Activated T-cell treated with anti-CD3 and anti-CD28 coated beads, Interleukin-2, amount 50 U/mL, for 48 hours (primary cell): ENCODE measurements at places on chromosomes 7 and 10.

GRCh38 chr10:69679736-69680135, 49.7 kb downstream of the FAM241B start:
- DNase-seq: no peak

DNA sequence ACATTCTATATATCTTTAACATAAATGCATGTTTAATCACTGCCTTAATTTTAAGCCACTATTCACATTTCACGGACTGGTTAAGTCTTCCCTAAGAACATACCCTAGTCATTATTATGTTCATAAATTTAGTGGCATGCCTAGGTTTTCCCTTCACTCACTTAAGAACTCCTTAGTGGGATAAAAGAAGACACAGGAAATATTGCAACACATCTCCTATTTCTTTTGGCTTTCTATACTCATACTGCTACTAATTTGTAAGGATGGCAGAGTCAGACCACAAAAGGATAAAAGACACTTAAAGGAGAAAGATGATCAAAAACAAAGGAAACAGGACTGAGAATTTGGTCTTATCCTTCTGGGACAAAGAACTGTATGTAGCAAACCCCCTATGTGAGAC, 951.4 kb downstream of the SORCS3 start:
- DNase-seq: no peak

GRCh38 chr7:26648554-26648953, 215.8 kb downstream of the SKAP2 start:
- DNase-seq: no peak

- no peak for DNase-seq
Measured at GRCh38 chr10:123392182-123392963, 238.2 kb downstream of the BUB3 start.

GRCh38 chr10:128053356-128053755, 72.9 kb downstream of the MKI67 start:
- DNase-seq: no peak

GRCh38 chr7:16810112-16810511, 5.3 kb upstream of the AGR2 start:
- DNase-seq: no peak

DNA sequence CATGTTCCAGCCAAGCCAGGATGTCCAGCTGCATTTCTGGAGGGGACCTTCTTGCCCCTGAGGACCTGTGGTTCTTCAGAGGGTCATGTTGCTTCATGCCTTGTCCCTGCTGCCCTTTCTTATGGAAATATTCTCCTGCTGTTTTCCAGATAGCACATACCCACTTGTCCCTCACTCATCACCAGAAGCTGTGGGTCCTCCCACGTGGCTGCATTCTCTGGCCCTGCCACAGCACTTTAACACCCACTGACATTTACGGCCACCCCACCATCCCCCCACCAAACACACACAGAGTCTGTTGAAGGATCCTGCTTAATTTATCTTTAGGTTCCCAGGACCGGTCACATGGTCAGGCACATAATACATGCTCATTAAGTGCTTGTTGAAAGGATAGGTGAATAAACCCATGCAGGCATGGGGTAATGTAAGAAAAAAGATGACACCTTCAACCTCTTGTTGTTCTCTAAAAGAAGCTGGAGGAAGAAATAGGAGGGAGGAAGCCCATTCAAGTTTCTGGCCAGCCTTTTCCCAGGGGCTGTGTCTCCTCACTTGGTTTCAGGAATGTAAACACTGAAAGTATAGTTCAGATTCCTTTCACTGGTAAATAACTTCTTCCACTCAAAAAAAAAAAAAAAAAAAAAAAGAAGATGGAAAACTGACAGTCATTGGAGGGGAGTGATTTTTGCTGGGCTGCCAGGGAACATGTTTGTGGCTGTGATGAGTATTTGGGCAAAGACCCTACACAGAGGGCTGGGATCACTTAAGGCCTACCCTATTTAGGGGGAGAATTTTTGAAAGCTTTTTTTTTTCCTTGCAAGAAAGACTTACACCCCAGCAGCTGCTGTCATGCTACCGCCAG, 19.8 kb upstream of the BMPER start:
- no peak for DNase-seq

DNA sequence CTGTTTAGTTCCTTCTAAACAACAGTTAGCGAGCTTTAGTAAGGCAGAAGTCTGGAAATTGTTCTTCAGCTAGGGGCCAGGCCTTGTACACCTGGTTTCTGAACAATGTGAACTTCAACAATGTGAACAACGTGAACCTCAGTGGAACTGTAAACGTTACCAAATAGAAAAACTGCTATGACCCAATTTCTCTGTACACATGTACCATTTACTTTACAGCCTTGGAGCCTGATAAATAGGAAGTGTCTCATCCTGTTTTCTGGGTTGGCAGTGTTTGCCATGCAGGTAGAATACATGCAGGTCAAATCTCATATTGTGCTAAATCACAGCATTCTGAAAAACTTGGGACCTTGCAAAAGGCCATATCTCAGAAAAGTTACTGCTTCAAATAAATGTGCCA, 1.6 kb downstream of the STEAP4 start:
- no peak for DNase-seq

DNA sequence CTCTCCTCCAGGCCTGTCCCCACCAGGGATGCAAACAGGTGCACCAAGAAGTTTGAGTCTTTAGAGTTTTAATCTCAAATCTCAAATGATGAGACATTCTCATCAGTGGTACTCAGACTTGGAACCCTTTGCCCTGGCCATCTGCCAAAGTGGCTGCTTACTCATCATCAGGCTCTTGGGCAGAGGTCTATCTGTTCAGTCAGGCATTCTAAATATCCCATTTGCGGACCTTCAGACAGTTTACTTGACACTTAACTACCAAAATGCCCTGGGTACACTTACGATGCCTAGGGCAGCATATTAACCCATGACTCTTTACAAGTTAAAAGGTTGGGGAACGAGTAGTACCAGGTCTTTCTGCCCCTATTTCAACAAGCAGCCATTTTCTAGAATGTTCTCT, 61.2 kb upstream of the YAE1 start:
- no peak for DNase-seq
